Mucosa of gallbladder (tissue), 1 donor: ENCODE measurements at places on chromosomes 7 and 10. TPM values are rescaled to one million over a fixed set of nuclear protein-coding genes. Genes with fewer than 3 reads are reported as not detected.

GRCh38 chr10:74672430-74673165, 153.8 kb upstream of the KAT6B start:
- no peak for DNase-seq

- DNase-seq = no peak
Observed at GRCh38 chr7:53541475-53541874, 506.0 kb downstream of the POM121L12 start.

DNA sequence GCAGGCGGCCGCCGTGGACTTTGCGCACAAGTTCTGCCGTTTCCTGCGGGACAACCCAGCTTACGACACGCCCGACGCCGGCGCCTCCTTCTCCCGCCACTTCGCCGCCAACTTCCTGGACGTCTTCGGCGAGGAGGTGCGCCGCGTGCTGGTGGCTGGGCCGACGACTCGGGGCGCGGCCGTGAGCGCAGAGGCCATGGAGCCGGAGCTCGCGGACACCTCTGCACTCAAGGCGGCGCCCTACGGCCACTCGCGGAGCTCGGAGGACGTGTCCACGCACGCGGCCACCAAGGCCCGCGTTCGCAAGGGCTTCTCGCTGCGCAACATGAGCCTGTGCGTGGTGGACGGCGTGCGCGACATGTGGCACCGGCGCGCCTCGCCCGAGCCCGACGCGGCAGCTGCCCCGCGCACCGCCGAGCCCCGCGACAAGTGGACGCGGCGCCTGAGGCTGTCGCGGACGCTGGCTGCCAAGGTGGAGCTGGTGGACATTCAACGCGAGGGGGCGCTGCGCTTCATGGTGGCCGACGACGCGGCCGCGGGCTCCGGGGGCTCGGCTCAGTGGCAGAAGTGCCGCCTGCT, 14.1 kb downstream of the SH2B2 start:
- no peak for DNase-seq

GRCh38 chr7:1344421-1344820, 111.7 kb downstream of the UNCX start:
- no peak for DNase-seq

DNA sequence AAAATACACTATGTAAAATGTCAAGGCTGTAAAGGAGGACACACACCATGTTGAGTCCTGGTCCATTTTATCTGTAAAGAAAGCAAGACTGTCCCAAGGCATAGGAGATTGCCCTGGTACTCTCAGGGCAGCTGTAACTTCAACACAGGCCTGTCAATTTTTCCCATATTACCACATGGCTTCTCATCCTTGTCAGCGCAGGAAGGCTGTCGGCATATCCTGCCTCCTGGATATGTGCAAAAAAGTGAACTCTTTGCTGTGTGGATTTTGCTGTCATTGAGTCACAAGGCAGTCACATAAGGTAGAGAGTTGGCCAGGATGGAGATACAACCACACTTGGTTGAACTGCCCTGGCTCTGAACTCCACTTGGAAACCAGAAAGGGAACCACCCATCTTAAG, 8.7 kb downstream of the DUSP5 start:
- DNase-seq = no peak

DNA sequence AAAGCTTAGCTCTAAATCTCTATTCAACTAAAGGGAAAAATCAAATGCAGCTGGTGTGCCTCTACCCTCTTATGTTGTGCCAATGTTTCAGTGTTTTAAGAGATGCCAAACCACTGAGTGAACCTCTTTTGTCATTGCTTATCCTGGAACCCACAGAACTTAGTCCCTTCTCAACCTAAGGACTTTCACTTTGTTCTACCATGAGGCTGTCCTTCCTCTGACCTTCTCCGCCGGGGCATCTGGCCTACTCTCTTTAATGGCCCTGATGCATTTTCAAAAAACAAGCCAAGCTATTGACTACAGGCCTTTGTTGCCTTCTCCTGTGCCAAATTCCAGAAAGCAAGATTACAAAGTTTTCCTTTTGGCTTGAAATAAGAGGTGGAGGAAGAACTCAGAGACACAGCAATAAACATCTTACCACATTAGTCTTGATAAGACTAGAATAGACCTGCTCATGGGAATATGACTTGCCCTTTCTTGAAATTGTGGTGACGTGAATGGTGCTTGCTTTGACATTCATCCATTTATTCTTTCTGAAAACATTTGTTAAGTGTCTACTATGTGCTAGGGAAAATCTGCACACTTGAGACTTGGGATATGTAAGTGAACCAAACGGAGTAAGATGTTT, 253.2 kb upstream of the SMIM30 start:
- DNase-seq = peak; percentile 19

Gene TRPV5
- not detected for total RNA-seq

- DNase-seq = no peak
Observed at GRCh38 chr10:2989292-2989947, 77.9 kb upstream of the PFKP start.

- DNase-seq = no peak
Observed at GRCh38 chr10:63409465-63410027, 56.2 kb downstream of the JMJD1C start.

- DNase-seq = no peak
Observed at GRCh38 chr7:128875523-128875948, 12.9 kb downstream of the ATP6V1F start.

GRCh38 chr7:107644309-107644974, 16.2 kb upstream of the SLC26A4 start:
- no peak for DNase-seq

DNA sequence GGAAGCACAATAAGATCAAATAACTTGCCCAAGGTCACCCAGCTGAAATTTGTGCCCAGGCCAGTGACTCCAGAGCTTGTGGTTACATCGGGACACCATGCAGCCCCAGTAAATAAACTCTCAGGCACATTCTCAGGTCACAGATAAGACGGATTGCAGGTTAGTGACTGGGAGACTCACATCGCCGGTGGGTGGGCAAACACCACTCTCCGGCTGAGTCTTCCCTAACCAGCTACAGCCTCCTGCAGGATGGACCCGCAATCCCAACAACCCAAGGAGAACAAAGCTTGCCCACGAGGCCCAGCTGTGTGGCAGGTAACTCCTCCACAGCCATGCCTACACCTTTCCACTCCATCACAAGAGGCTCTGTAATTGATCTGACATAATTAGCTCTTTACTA, 81.7 kb upstream of the EFCAB10 start:
- DNase-seq = no peak

- DNase-seq = peak; percentile 91
Observed at GRCh38 chr10:79070606-79071395, 2.0 kb downstream of the ZMIZ1 start.

- no peak for DNase-seq
Observed at GRCh38 chr7:142025896-142026295, 30.2 kb downstream of the MGAM start.

Gene OR6B1
- total RNA-seq = not detected

Gene GLRX3
- total RNA-seq = 50.1 TPM

DNA sequence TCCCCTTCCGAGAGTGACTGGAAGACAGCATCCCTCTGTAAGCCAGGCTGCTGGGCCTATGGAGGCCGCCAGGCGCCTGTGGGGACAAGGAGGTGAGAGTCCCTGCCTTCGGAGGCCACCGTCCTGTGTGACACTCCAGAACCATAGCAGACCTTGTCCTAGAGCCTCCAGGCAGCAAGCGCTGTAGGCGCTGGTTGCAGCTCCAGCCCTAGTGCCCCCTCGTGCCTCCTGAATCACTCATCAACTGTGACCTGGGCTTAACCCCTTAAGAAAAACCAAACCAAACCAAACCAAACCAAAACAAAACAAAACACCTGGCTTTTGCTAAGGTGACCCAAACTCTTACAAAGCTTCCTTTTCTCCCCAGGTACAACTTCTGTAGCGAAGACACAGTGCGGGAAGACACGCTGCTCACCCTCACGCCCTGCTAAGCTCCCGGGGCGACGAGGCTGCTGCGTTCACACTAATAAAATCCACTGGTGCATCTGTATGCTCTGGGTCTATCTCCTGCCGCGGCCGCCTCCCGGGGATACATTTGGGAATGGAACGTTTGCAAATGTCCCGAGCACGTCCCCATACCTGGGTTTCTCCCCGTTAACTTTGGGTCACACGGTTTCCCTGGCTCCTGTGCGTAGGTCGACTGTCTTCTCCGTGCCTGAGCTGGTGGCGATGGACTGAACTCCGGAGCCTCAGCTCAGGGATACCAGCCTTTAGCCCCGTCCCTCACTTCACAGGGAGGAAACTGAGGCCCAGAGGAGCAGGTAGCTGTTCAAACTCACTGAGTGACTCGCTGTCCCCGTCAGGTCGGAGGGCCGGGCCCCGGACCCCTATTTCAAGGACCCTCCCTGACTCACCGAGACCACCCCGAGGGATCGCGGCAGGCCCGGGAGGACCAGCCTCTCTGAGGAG, 11.8 kb upstream of the PNLIPRP2 start:
- no peak for DNase-seq

DNA sequence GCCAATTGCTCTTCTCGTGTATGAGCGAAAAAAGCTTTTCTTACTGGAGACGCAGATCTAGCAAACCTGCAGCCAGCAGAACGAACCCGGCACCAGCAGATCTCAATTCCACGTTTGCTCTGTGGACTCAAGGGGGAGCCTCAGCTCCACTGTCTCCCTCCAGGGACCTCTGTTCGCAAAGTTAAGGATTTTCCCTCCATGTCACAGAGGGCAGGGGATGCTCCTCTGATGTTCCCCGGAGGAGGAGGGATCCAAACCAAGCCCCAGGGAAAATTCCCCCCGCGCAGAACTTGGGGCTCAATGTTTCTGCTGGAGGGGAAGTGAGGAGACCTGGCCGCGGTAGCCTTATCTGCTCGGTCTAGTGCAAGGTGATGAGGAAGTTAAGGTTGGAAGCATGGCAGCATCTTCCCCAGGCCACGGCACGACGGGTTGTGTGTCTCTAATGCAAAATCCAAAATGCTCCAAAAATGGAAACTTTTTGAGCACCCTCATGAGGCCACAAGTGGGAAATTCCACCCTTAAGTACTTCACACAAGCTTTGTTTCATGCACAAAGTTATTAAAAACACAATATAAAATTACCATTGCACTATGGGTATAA, 9.0 kb downstream of the IQCE start:
- no peak for DNase-seq

DNA sequence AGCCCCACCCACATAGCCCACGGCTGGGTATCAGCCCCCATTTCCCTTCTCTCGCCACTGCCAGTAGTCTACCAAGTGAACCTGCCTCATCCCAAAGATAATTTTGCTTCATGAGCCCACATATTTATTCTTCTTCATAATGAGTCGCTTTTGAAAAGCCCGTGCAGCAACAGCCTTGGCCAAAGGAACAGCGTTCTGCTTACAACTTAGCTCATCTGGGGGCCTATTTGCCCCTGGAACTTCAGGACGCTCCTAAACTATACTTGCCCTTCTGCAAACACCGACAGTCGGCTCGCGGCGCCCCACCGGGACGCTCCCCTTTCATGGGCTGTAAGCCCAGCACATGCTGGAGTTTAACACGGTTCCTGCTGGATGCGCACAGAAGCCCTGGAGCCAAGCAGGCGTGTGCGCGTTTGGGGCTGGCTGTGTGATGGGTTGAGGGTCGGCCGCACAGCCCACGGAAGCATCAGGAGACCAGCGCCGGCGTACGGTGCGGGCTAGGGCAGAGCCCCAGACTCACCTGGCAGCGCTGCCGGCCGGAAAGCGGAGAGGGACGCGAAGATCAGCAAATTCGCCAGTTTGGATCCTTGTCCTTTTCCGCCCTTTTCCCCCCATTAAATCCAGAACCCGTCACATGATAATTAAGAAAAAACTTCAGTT, 370 bp downstream of the TMEM60 start:
- no peak for DNase-seq

Gene KCP
- total RNA-seq = 5.2 TPM

DNA sequence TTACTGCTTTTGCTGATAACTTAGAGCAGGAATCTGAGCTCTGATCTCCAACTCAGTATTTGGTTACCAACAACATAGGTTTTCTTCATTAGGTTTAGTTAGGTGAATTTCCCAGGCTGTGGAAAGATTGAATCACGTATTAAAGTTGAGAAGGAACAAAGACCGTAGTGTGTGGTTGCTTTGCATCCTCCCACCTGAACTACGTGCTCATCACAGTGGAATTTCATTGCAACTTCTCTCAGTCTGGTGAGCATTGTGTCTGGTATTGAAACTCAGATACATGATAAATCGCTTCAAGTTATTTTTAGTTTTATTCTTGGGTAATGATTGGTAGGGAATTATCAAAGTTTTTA, 139.4 kb upstream of the AKR1E2 start:
- no peak for DNase-seq

Gene H2AZ2
- total RNA-seq = 157 TPM

Gene CRTAC1
- 1.6 TPM for total RNA-seq

GRCh38 chr10:124539935-124540641, 78.5 kb downstream of the LHPP start:
- peak; percentile 54 for DNase-seq

GRCh38 chr10:10222304-10222841, 795.3 kb upstream of the CELF2 start:
- DNase-seq = no peak

DNA sequence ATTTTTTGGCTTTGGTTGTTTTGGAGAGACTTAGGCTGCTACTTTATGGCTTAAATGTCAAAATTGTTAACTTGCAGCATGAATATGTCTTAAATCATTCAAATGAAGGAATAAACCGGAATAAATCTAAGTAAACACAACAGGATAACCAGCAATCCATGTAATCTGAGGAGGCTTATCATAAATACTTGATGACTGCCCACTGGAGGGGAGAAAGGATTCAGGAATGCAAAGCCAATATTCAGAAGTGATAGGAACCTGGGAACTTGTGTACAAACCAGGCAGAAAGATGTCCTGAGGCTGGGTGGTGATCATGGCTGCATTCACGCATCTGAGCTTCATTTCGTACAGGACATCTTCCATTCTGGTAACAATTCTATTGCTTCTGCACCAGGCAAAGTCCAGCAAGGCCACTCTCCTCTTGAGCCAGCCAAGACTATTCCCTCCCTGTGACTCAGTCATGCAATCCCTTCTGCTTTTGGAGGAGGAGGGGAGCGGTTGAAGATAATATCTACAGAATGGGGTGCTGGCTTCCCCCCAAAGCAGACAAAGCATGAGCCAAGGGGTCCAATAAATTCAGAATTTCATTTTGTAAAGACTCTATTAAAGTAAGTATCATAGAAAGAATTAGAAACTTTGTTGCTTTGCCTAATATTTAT, 374.5 kb downstream of the PHTF2 start:
- no peak for DNase-seq
